ENCODE measurements at places on chromosomes 6 and 20.

- DNase-seq, result no peak
Observed at GRCh38 chr6:124881898-124882578, 80.2 kb upstream of the RNF217 start.

GRCh38 chr6:36334832-36335459 lies 1.7 kb downstream of the BNIP5 start:
- DNase-seq, result no peak

- DNase-seq, result no peak
Observed at GRCh38 chr6:127117979-127118297, 533 bp upstream of the RSPO3 start.

GRCh38 chr6:6600875-6601274 lies 12.4 kb downstream of the LY86 start:
- no peak for DNase-seq

DNA sequence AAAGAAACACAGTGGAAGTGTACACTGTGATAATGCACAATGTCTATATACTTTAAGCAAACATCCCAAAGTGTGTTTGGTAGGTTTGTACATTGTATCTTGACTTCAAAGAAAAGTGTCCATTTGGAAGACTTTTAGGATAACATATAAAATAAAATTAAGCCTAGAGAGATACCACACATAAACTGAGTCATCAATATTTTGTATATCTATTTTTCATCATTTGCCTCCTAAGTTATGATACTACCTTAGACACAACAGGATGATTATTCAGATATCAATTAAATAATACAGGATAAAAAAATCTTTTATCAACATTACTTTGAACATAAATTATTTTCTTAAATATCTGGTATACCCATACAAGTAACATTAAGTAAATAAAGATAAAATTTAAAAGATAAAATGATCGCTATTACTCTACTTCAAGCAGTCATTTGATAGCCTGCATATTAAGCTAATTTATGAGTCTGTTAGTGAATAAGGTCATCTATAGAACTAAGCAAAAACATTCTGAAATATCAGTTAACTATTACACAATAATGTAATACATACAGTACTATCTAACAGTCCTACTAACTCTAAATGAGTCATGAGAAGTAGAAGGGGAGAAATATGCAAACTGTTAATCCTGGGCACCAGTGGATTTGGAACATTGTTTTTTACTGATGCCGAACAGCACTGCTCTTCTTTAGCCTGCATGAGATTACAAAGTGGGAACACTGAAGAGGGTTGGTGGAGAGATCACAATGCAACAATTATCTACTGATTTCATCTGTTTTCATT lies 158.4 kb upstream of the SIM1 start:
- DNase-seq, result no peak
